ENCODE measurements at places on chromosomes 4 and X.

- no peak for DNase-seq
These were observed 56.0 kb downstream of the GLUD2 start for GRCh38 chrX:121103381-121103780.

DNA sequence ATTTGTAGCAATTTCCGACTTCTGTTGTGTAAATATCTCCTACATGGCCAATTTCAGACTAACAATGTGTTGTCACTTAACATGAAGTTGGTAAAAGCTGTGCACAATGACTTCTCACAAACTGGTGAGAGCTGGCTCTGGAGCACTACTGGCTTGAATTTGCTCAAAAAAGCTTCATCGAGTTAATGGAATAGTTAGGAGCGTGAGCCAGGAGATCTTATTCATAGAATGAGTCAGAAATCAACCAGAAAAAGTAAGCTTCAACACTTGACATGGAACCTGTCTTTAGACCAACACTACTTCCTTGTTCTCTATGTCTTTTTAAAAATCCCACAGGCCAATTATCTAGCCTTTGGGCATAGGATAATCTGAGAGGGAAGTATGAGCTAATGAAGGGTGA is 7.9 kb upstream of the CHRDL1 start:
- DNase-seq: no peak

DNA sequence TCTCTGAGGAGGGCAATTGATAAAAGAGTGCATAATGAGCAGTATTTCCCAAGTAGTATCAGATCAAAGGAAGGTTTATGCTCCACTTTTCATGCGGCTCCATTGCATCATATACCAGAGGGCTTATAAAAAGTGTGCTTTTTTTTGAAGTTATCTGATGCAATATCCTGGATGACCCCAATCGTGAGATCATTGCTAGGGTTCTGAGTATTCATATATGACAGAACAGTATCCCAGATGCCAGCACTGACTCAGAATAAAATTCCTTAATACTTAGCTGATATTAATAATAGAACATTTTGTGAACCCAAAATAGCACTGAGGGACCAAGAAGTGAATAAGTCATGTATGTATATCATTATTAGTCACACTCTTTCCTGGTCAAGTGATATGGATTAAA is 945.5 kb upstream of the AGA start:
- no peak for DNase-seq

DNA sequence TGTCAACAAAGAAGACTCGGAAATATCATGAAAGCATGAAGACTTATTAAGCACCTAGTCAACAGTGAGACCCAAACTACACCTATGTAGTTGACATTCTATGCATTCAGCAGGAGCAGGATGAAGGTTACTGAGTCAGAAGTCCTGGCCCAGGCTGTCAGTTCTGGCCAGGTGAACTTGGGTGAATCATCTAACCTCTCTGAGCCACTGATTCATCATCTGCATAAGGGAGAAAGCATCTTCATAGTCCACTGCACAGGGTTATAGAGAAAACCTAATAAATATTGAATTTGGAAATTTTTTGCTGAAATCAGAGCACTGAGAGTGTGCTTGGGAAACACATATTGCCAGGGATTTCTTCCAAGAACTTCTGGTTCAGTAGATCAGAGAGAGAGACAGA is 296.0 kb upstream of the SFRP2 start:
- no peak for DNase-seq

- DNase-seq: no peak
These were observed 2.6 kb downstream of the ARHGAP24 start for GRCh38 chr4:85477534-85477933.

- DNase-seq: no peak
These were observed 24.3 kb upstream of the CBLL2 start for GRCh38 chrX:22248401-22248800.

- DNase-seq: no peak
These were observed 83.0 kb downstream of the PJA1 start for GRCh38 chrX:69082055-69082752.

DNA sequence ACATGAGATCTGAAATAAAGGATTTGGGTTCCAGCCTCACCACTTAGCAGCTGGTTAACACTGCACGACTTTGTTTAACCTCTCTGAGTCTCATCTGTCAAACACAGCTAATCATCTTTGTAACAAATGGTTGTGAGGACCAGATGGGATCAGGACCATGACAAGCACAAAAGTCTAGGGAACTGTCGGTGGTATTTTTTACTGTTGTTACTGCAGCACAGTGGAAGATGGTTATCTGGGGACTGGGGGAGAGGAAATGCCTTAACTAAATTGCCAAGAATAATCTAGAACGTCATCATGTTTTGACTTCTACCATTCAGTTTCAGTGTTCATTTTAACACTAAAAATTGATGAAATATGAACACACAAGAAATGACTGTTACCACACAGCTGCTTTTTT is 99.5 kb downstream of the ADGRA3 start:
- DNase-seq: no peak

DNA sequence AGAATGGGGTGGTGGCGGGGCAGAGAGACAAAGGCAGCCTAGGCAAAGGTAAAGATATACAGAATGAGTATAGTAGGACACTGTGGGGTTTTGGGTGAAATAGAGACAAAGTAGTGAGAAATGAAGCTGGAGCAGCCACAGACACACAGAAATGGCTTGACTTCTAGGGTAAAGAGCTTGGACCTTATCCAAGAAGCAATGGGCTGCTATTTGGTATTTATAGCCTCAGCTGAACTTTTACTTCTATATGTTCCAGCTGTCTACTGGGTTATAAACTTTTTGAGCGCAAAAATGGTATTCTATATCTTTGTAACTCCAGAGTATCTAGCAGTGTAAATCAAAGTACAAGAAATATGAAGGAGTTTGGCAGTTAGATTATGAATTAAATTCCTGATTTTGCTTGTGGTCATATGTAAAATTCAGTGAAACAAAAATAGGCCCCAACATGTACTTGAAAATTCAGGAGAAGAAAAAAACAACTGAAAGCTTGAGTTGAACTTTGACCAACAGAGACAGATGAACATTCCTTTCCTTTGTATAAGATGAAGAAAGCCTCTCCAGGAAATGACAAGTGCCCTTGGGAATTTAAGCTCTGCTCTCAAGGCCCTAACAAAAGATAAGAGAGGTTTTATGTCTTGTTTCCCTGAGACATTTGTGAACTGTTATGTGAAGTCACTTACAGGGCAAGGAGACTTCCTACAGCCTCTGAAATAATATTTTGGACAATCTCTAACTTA is 354.1 kb downstream of the CHIC1 start:
- no peak for DNase-seq

- DNase-seq: no peak
These were observed 25.2 kb downstream of the TAF7L start for GRCh38 chrX:101265869-101266428.

GRCh38 chr4:169620880-169621248 is 486 bp downstream of the CLCN3 start:
- no peak for DNase-seq

- peak; percentile 32 for DNase-seq
These were observed 181.3 kb upstream of the STK26 start for GRCh38 chrX:131841496-131842437.

- DNase-seq: no peak
These were observed 23.9 kb upstream of the PRDM8 start for GRCh38 chr4:80173401-80173800.

DNA sequence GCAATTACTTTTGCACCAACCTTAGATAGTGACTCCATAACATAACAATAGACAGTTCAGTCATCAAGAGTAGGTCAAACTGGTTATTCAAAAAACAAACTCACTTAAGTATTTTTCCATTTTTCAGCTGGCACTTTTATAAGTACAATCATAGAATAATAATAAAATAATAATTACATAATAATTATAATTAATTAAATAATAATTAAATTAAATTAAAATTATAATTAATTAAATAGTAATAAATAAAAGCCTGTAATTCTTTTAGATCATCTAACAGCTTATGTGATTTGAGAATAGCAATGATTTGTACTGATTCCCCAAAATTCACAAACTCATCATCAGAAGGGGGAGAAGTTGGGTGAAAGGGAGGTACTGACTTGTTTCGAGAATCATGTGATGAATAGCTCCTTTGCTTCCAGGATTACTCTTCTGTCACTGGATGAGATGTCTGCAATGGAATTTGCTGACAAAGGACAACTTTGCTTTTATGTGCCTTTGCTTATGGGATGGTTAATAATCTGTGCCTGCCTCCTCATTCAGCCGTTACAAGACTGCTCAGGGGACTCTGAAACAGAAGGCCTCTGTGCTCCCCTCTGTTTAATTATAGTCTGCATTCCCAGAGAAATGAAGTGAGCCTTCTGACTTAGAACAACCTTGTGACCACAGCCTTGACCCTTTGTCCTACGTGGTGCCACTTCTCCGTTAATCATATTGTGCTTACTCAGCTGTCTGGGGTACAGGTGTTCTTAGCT is 104.8 kb upstream of the ENPEP start:
- DNase-seq: no peak

- DNase-seq: no peak
These were observed 28.4 kb downstream of the ASMTL start for GRCh38 chrX:1424147-1424851.

- no peak for DNase-seq
These were observed 14.6 kb downstream of the CTAG1A start for GRCh38 chrX:154599531-154599930.

Data from NCI-H1930 (cell line).